ENCODE measurements at places on chromosomes 3 and 15.

DNA sequence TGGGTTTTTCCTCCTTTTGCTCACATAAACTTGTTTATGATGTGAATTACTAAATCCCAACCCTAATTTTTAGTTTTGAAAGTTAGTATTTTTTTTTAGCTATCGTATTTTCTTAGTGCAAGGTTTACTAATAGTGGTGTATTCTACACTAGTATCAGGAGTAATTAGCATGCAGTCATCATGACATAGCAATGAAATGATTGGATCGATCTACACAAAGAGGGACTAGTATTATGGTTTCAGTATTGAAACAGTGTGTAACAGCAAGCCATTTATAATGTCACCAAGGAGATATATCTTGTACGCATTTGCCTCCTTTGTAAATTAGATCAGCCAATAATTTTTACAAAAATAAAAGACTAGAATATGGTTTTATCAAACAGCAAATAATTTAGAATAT, 38.7 kb downstream of the RNF111 start:
- DNase-seq, result no peak

DNA sequence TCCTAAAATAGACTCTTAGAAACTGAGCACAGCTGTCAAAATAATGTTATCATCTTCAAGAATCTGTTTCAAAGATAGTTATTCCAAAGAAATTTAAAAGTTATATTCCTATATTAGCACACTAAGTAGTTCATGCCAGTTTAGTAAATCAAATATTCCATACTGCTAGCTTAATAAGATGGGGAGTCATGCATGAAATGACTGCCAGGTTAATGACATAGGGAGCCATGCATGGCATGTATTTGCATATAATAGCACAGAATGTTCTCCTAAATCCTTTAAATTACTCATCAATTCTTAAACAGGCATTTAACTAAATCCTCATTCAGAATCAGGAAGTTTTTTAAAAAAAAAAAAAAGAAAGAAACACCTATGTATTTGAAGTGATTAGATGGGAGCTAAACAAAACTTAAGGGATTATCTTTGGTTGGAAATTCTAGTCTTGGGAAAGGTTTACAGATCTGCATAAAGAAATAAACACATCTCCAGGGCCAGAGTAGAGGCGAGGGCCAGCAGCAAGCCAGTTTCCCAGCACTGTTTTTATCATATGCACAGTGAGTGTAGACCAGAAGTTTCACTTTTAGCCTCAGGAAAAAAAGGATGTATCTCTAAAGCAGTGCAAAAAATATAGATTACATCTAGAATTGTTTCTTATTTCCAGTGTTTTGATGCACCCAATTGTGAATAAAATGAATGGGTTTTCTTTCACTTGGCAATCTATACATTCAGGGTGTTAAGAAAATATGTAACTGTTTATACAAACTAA, 366.4 kb upstream of the AGTR1 start:
- DNase-seq, result no peak

GRCh38 chr3:37210230-37210629, 35.8 kb upstream of the LRRFIP2 start:
- no peak for DNase-seq

DNA sequence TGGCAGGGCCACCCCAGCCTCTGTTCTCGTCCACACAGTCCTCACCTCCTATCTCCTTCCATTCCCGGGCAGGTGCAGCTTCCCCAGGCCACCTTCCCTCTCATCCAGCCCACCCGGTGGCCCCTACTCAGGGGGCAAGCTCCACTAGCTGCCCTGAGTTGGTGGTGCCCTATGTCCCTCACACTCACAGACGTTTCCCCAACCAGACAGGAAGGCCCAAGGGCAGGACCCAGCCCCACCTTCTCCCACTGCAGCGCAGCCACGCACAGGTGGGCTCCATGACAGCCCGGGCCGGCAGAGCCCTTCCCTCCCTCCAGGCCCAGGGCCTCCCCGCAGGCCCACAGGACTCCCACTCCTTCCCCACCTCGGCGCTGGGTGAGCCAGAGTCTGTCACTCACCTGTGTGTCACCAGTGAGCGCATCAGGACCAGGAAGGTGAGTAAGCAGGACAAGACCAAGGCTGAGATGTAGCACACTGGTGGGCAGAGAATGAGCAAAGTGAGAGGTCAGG, 11.1 kb downstream of the ISLR start:
- DNase-seq, result no peak

DNA sequence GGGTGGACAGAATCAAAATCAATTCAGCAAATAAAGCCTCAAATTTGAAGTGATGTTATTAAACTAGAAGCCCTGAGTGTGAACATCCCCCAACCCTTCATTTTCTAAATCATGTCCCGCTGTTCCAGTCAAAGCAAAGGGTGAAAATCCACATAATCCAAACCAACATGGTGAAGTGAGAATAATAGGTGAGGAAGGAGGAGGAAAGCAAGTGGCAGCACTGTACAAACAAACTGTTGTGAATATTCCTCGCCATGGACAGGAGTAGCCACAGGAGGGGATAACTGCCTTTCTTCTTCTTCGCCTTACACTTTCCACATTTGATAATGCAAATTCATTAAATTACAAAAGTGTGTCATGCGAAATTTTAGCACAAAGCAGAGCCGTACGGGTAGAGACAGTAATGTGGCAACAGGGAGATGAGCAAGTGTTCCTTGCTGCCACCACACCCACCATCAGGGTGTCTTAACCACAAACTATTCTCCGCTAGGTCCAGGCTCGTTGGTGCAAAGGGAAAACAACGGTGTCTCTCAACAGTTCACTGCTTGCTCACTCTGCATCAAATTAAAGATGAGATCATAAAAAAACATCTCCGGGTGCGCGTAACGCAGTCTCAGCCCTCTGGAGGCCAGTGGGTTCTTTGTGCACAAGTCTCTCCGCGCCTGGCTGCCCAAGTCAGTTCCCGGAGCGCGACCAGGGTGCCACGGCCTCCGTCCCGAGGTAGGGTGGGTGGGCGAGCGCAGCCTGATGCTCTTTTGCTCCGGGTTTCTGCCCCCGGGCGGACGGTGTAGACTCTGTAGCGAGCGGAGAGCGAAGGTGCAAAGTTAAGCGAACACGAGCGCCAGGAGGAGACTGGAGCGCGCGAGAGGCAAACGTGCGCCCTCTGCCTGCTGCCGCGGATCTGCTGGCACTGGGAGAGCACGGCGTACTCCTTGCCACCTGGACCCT, 6.7 kb downstream of the EPHA3 start:
- no peak for DNase-seq

- no peak for DNase-seq
Observed at GRCh38 chr15:42037656-42038055, 16.8 kb upstream of the PLA2G4E start.

- no peak for DNase-seq
Observed at GRCh38 chr15:84773716-84774115, 25.3 kb downstream of the ZNF592 start.

GRCh38 chr3:107413264-107413663, 36.0 kb downstream of the CCDC54 start:
- DNase-seq, result no peak

GRCh38 chr3:28252001-28252431, 10.6 kb downstream of the CMC1 start:
- DNase-seq, result no peak

DNA sequence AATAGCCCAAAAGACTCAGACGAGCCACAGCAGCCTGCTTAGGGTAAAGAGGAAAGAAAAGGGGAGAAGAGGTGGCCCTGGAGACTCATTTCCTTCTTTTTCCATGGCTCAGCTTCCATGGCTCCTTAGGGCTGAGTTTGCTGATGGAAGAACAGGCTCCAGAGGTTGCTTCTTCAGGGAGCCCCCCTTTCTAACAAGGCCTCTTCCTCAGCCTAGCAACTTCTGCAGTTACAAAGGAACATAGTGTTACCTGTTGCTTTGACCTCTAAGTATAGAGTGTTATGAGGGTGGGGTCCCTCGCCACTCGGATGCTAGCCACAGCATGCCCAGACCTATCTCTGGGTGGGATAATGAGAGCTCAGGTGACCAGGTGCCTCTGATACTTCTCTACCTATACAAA, 43.2 kb upstream of the SPESP1 start:
- no peak for DNase-seq

DNA sequence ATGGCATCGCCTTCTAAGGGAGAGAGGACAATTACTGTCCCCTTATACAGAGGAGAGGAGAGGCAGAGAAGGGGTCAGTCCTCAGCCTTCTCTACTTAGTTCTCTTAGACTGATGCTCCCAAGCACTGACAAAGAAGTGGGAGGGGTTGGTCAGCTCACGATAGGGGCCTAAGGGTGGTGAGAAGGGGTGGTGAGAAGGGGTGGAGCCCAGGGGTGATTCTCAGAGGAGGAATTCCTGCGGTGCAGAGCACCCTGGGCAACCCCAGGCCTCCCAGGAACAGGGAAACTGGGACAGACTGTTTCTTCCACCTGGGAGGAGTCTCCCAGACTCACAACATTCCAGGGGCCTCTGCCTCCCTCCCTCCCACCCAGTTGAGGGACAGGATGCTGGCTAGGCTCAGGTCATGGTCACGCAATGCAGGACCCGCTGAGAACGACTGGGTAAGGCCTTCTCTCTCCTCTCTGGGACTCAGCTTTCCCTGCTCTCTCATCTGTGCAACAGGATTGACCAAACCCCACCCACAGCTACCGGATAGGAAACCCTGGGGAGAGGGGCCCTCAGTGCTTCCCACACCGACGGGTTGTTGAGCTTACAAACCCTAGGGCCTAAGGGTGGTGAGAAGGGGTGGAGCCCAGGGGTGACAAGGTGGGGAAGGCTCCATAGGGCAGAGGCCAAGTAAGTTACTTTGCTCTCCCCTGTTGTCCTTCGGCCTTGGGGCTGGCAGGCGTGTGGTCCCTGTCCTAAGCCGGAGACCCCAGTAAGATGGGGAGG, 1.5 kb downstream of the TPRA1 start:
- peak; percentile 4 for DNase-seq

DNA sequence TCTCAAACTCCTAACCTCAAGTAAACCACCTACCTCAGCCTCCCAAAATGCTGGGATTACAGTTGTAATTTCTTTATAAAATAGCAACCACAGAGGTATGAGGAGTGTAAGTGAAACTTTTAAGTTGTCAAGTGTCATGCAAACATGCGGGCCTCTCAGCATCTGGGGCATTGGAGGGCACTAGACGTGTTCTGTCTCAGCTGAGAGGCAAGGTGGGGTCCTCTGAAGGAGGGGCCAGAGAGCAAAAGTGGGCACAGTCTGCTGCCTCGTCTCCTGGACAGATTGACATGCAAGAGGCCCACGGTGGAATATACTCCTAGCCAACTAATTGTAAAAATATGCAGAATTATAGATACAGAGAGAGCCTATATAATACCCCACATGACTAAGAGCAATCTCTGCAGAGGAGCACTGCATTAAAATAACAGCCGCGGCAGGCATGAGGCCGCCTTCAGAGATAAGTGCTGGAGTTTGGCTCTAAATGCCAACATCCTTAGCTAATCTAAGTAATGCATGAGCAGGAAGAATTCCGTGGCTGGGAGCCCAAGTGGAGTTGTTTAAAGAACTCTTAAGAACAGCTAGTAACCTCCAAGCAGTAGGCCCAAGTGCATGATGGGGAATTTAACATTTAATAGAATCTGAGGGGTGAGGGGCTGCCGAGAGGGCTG, 87.8 kb upstream of the RNU6-1 start:
- DNase-seq, result no peak

GRCh38 chr15:68776477-68777270, 44.0 kb downstream of the ANP32A start:
- DNase-seq, result no peak

- no peak for DNase-seq
Observed at GRCh38 chr3:30682434-30683155, 76.2 kb downstream of the TGFBR2 start.

DNA sequence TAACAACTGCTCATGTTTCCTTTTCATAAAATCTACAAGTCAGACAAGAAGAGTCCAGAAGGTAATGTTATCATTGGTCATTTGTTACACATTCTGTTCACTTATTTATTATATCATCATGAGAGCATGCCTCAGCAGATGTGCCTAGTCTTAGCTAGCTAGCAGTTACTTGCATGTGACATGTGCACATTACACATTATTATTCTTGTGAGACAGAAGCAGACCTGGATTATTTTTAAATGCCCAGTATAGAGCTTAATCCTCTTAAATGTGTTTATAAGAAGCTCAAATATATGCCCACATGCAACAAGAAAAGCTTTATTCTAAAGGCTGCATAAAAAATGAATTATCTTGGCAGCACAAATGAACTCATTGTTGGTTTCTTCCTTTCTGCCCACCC, 12.6 kb downstream of the YEATS2 start:
- DNase-seq, result no peak

DNA sequence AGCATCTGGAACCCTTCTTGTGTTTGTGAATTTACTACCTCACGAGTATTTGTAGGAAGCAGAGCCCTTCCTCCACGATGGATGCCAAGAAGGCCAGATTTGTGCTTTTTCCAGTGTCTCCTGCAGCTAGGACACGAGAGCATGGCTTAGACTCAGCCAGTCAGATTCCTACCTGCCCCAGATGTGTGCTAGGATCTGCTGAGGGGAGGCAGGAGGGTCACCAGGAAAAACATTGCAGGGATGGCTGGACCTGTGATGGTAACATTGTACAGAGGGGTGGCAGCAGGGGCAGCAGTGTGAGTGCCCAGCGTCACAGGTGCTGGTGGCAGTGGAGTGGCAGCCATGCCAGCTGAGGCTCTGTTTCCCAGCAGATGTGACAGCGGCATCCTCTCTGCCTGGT, 285.3 kb downstream of the FAM43A start:
- no peak for DNase-seq

GRCh38 chr3:53704363-53704725, 141.9 kb downstream of the CHDH start:
- DNase-seq, result no peak

- no peak for DNase-seq
Observed at GRCh38 chr15:25712961-25713355, 150.2 kb downstream of the ATP10A start.

GRCh38 chr3:37443363-37444035, 269.1 kb upstream of the LRRFIP2 start:
- DNase-seq, result no peak

GRCh38 chr3:41640076-41640475, 321.8 kb downstream of the ULK4 start:
- DNase-seq, result no peak

- no peak for DNase-seq
Observed at GRCh38 chr3:178088963-178089362, 447.3 kb upstream of the KCNMB2 start.

DNA sequence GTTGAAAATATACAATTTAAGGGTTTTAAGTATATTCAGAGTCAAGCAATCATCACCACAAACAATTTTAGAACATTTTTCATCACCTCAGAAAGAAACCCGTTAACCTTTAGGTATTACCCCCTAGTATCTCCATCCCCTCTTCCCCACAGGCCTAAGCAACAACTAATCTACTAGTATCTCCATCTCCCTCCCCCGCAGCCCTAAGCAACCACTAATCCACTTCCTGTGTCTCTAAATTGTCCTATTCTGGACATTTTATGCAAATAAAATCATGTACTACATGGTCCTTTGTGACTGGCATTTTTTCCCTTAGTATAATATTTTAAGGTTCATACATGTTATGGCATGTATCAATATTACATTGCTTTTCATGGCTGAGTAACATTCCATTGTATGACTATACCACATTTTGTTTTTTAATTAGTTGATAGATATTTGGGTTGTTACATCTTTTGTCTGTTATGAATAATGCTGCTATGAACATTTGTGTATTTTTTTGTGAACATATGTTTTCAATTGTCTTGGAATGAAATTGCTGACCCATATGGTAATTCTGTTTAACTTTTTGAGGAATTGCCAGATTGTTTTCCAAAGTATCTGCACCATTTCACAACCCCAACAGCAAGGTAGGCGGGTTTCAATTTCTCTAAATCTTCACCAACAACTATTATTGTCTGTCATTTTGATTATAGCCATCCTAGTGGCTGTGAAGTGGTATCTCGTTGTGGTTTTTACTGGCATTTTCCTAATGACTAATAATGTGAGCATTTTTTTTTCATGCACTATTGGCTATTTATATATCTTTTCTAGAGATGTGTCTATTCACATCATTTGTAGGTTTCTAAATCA, 215.6 kb upstream of the CD96 start:
- no peak for DNase-seq
